Prostate gland (tissue), 2 donors: ENCODE measurements at places on chromosomes 12 and 14.

DNA sequence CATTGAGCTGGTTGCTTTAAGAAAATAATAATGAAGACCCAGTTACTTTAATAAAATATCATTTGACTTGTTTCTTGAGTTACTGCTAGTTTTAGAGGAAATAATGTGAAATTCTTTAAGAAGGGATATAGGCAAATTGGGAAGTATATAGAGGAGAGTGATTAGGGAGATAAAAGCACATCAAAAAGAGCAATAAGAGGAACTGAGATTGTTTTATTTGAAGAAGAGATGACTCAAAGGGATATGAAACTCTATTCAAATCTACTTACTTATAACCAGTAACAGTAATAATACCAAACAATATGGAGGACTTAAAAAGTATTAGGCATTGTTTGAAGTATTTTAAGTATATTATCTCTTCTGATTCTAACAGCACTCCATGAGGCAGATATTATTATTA lies 37.1 kb downstream of the LRRK2 start:
- no peak overlapping the region for H3K27ac ChIP-seq
- H3K4me1 ChIP-seq: no peaks in the 10 kb centered on the region
- H3K36me3 ChIP-seq: no peaks in the 10 kb centered on the region
- H3K27me3 ChIP-seq: no peaks in the 10 kb centered on the region
- H3K4me3 ChIP-seq: no peak overlapping the region
- no peak for DNase-seq

GRCh38 chr12:57984629-57985151 lies 43.3 kb downstream of the ATP23 start:
- H3K4me3 ChIP-seq: no peak overlapping the region
- H3K27ac ChIP-seq: no peak overlapping the region
- H3K4me1 ChIP-seq: no peaks in the 10 kb centered on the region
- no peaks in the 10 kb centered on the region for H3K27me3 ChIP-seq

DNA sequence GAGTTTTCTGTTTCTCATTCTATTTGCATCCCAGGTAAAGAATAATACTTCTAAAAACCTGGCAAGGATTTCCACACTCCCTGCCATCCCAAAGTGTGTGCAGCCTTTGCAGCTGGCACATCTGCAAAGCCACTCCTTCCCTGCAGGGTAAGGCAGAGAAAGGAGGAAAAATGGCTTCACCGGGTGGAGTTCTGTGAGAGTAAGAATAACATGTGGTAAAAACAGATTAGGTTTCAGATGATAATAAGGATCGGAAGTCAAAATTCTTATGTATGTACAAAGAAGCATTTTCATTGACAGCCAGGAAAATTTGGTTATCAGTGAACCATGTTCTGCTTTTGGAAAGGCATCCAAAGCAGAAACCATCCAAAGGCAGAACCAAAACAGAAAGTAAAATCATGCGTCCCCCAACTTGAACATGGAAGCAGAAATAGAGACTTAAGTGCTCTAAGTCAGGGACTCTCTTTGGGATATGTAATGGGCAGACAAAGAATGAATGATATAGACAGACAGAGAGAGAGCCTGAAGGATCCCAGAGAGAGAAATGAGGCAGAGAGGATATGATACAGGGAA lies 192.6 kb upstream of the CCDC196 start:
- H3K4me3 ChIP-seq: no peak overlapping the region
- no peaks in the 10 kb centered on the region for H3K36me3 ChIP-seq
- H3K27ac ChIP-seq: no peak overlapping the region
- no peaks in the 10 kb centered on the region for H3K4me1 ChIP-seq
- no peak for DNase-seq

GRCh38 chr12:53975479-53976152 lies 862 bp upstream of the HOTAIR start:
- peaks cover 64% of the 10 kb centered on the region for H3K27me3 ChIP-seq
- H3K4me3 ChIP-seq: no peak overlapping the region
- H3K27ac ChIP-seq: no peak overlapping the region
- H3K4me1 ChIP-seq: no peaks in the 10 kb centered on the region
- no peaks in the 10 kb centered on the region for H3K36me3 ChIP-seq

GRCh38 chr12:41254004-41254914 lies 66.1 kb downstream of the PDZRN4 start:
- H3K27ac ChIP-seq: no peak overlapping the region
- H3K36me3 ChIP-seq: no peaks in the 10 kb centered on the region
- no peak overlapping the region for H3K4me3 ChIP-seq
- H3K27me3 ChIP-seq: no peaks in the 10 kb centered on the region

- H3K4me3 ChIP-seq: no peak overlapping the region
- DNase-seq: no peak
- no peaks in the 10 kb centered on the region for H3K36me3 ChIP-seq
- no peak overlapping the region for H3K27ac ChIP-seq
- H3K4me1 ChIP-seq: no peaks in the 10 kb centered on the region
These were observed 128.1 kb downstream of the SLC15A4 start for GRCh38 chr12:128695697-128696096.

GRCh38 chr12:2035431-2036055 lies 17.2 kb upstream of the CACNA1C start:
- peaks cover 5% of the 10 kb centered on the region for H3K4me1 ChIP-seq
- no peak overlapping the region for H3K27ac ChIP-seq
- no peaks in the 10 kb centered on the region for H3K27me3 ChIP-seq
- no peaks in the 10 kb centered on the region for H3K36me3 ChIP-seq
- peak overlapping the region; percentile 13 for H3K4me3 ChIP-seq
- no peak for DNase-seq

DNA sequence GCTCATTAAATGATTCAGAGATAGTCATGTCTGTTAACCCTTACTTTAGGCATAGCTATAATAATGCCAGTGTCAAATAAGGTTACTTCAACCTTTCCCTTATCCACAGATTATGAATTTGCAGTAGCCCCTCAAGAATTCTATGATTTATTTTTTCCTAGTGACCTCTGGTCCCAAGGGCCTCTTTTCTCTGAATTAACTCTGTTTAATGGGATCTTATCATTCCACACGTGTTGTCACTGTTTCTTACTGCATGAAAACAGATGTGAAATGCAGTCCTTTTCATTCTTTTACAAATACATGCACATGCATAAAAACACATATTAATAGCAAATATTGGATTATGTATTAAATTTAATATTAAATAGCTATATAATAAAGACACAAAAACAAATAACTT lies 667.7 kb upstream of the FOXG1 start:
- no peak overlapping the region for H3K4me3 ChIP-seq
- no peak overlapping the region for H3K27ac ChIP-seq
- DNase-seq: no peak
